NAMALWA (cell line): ENCODE measurements at places on chromosomes 6 and 20.

GRCh38 chr20:14288341-14289330 lies 48.8 kb downstream of the FLRT3 start:
- no peak for DNase-seq

- peak; percentile 54 for DNase-seq
Observed at GRCh38 chr6:53103993-53104675, 38.9 kb downstream of the FBXO9 start.

DNA sequence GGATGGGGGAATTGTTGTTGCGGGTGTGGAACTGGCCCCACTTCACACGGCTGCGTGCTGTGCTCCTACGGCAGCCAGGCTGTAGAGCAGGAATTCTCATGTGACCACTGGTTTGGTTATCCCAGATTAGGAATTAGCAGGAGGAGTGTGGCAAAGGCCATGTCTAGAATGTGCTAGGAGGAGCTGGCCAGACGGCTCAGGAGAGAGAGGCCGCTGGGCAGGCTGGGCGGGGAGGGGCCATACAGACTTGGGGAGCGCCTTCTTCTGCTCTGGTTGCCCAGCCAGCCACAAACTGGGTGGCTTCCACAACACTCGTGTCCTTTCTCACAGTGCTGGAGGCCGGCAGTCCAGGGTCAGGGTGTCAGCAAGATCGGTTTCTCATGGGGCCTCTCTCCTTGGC lies 245.0 kb upstream of the QKI start:
- DNase-seq, result no peak

DNA sequence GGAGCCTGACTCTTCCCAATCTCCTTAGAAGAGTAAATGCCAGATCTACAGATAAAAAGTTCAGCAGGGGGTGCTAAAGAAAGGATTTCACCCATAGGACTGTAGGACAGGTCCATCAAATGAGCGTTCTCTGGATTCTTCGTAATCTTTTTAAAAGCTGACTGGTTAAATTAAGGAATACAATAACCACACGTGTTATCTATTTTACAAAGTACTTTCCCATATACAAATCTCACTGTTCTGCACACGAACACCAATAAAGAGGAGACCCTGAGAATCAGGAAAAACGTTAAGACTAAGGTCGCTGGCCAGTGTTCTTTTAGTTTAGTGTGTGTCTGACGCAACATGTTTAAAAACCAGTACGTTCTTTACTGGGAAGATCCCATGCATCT lies 542 bp downstream of the TUBE1 start:
- peak; percentile 75 for DNase-seq

GRCh38 chr6:111254004-111254778 lies 166.9 kb downstream of the SLC16A10 start:
- no peak for DNase-seq

- no peak for DNase-seq
Observed at GRCh38 chr6:161951126-161951525, 677.3 kb upstream of the AGPAT4 start.

- no peak for DNase-seq
Observed at GRCh38 chr6:3147914-3148757, 9.2 kb downstream of the TUBB2A start.

GRCh38 chr6:157034436-157035230 lies 257.5 kb downstream of the ARID1B start:
- peak; percentile 69 for DNase-seq

DNA sequence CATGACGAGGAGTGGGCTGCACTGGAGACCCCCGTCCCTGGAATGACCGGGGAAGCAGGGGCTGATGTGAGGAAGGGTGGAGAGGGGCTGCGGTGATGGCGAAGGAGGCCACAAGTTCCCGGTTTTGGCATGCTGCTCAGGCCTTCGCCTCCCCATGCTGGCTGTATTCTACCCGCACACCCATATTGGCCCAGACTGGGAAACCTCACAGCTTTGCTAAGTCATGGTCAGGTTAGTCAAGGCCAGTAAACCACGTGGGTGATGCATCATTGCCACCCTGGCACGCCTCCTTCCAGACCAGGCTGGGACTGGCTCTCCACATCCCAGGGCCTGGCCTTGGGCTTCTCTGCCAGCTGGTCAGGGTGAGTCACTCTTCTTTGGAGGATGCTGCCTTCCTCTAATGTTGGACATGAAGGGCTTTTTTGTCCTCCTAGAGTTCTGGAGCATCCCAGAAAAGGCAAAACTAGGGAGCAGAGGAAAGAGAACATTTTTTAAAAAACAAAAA lies 53.8 kb downstream of the PCNA start:
- DNase-seq, result no peak

DNA sequence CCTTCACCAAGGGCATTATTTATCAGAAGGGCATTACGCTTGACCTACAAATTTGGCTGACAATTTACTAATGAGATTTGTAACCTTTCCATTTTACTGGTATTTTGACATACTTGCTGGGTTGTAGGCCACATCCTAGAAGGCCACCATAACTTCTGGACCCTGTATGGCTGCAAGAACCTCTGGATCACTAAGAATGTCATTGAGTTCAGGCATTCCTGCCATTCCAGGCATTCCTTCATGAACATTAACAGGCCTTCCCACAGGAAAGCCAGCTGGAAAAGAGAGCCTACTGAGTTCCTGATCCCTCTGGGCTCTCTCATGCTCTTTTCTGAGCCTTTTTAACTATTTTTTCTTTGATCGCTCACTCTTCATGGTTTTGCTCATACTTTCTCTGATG lies 28.4 kb upstream of the SLC35A1 start:
- DNase-seq, result no peak

DNA sequence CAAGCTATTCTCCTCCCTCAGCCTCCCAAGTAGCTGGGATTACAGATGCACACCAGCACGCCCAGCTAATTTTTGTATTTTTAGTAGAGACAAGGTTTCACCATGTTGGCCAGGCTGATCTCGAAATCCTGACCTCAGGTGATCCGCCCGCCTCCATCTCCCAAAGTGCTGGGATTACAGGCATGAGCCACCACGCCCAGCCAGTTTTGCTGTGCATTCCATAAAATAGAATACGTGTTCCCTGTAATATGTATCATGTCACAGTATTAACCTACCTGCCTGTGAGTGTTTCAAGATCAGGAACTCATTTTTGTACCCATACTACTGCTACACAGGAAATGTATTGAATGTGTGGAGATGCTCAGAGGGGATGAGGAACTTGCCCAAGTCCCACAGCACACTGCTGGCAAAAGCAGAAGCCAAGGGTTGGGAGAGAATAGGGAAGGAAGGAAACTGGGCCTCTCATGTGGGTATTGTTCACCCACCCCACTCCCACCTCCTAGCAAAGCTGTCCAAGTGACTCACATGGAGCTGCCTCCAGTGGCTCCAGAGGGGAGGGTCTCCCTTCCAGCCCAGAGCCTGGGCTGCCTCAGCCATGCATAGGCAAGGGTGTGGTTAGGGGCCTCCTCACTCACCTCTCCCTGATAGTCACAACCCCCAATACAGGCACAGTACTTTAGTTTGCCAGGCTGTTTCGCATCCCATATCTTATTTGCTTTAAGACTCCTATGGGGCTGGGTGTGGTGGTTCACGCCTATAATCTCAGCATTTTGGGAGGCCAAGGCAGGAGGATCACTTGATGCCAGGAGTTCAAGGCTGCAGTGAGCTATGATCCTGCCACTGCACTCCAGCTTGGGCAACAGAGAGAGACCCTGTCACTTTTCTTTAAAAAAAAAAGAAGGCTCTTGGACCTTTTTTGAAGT lies 9.4 kb downstream of the HM13 start:
- DNase-seq, result no peak

DNA sequence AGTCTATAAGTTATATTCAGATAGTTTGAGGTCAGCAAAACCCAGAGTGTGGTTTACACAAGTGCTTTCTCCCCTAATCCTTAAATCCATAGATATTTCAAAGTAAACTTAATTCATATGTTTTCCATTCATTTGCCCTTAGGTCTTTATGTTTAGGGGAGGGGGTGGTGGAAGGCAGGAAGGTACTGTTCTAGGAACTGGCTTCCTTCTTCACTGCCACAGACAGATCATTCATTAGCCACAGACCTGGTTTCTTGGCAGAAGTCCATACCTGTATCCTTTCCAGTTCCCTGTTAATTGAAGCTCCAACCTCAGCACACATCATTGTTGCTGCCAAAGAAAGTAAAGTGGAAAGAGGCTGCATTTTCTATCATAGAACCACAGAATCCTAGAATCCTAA lies 123.0 kb downstream of the AIG1 start:
- no peak for DNase-seq

GRCh38 chr6:53066077-53066417 lies 843 bp downstream of the FBXO9 start:
- DNase-seq, result no peak

GRCh38 chr6:13147376-13147775 lies 181.0 kb downstream of the TBC1D7 start:
- DNase-seq, result no peak

DNA sequence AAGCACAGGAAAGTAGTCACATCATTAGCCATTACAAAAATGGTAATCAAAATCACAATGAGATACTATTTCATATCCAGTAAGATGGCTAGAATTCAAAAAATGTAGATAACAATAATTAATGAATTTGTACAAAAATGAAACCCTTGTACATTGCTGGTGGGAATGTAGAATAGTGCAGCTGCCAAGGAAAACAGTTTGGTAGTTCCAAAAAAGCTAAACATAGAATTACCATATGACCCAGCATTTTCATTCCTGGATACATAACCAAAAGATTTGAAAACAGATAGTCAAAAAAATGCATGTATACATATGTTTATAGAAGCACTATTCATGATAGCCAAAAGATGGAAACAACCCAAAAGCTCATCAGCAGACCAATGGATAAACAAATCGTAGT lies 251.1 kb upstream of the RAB32 start:
- DNase-seq, result no peak

DNA sequence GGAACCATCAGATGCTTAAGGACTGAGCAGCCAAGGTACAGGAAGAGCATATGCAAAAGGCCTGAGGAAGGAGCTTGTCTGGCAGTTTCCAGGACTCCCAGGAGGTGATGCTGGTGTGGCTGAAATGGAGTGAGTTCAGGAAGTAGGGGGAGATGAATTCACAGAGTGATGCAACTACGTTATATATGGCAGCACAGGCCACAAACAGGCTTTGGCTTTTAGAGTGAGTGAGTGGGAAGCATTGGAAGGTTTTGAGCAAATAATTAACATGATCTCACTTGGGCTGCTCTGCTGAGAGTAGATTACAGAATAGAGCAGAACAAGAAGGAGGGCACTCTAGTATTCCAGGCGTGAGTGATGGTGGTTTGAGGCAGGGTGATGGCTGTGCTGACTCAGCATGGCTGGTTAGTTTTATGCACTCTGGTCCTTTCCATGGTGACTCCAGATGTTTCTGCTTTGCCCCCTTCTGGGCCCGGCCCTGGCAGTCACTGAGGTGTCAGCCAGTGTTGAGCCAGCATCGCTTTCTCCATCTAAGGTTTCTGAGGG lies 6.5 kb downstream of the BTN2A2 start:
- DNase-seq, result no peak

DNA sequence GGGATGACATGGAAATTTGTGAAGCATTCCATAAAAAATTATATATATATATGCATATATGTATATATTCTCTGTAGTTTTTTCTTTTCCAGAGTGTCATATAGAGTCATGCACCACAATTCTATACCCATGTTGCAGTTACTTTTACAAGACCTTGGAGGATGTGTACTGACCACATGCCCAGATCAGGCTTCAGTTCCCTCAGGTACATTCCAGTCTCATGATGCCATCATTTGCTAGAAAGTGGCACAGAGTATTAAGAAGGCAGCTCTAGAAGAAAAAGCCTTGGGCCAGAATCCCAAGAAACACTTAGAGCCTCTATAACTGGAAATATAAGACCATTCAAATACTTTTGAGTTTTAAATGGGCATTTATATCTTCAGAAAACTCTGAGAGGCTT lies 685.5 kb upstream of the FLRT3 start:
- no peak for DNase-seq

DNA sequence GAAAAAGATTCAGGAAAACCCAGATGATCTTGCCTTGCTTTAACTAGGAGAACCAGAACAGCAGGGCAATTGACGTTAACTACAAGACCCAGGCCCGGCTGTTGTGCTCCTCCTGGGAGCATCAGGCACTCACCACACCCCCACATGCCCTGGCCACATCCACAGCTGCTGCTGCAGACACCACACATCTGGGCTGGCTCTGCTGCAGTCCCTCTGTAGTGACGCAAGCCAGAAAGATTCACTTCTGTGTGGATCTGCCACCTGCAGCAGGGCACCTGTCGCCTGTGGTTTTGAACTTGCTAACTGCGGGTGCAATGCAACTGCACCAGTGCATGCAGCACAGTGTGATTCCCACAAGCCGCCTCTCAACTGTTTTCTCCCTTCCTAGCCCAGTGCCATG lies 228.8 kb downstream of the SYNDIG1 start:
- DNase-seq, result peak; percentile 56

GRCh38 chr6:63246581-63246980 lies 35.3 kb downstream of the FKBP1C start:
- no peak for DNase-seq

- DNase-seq, result no peak
Observed at GRCh38 chr20:19893356-19893755, 123.8 kb upstream of the NAA20 start.

- DNase-seq, result no peak
Observed at GRCh38 chr6:136158971-136159370, 91.1 kb downstream of the MTFR2 start.

- DNase-seq, result peak; percentile 36
Observed at GRCh38 chr20:63830841-63831588, at the start of gene ZBTB46. Gene ZBTB46 (minus strand): TSS chr20:63831264. CDS start chr20:63790757, 40,507 bp downstream.

DNA sequence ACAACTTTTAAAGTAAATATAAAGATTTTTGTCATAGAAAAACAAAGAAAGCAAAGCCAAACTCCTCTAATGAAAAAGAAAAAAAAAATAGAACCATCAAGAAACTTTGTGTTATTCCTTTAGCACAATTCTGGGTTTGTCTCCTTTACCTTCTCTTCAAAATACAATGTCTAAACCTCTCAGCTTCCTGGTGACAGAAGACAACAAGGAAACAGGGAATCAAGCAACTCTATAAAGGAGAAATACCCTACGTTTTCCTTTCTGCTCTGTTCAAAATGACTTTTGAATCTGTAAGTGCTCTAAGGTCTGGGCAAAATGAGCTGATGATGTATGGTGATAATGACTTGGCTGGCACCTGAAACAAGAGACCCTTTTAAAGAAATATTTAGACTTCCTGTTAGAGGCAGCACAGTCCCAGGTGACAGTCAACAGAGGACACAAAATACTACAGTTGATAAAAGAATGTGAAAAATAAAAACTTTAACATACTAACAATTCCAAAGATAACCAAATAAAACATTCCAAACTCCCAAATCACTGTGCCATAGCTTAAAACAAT lies 101.4 kb downstream of the PRDM1 start:
- DNase-seq, result no peak

GRCh38 chr6:123203928-123204327 lies 207.9 kb downstream of the CLVS2 start:
- no peak for DNase-seq

DNA sequence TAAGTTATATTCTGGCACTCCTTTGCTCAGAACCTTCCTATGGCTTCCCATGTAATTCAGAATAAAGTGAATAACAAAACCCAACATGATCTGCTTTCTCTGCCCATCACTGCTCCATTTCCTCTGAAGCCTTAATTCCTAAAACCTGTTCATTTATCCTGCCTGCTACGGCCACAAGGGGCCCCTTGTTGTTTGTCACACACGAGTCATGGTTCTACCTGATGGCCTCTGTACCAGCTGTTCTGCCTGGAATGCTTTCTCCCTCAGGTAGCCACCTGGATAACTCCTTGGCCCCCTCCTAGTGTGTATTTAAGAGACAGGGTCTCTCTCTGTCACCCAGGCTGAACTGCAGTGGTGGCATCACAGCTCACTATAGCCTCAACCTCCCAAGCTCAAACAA lies 26.8 kb downstream of the ERGIC3 start:
- peak; percentile 37 for DNase-seq

- no peak for DNase-seq
Observed at GRCh38 chr6:21395121-21395520, 198.4 kb upstream of the SOX4 start.

GRCh38 chr6:42110683-42111082 lies 31.7 kb downstream of the C6orf132 start:
- DNase-seq, result no peak
